ENCODE measurements at places on chromosomes 7 and 10.

GRCh38 chr7:12233175-12233574, 22.1 kb downstream of the TMEM106B start:
- H3K27me3 ChIP-seq = no peaks in the 10 kb centered on the region
- H3K36me3 ChIP-seq = peaks cover 13% of the 10 kb centered on the region
- peaks cover 8% of the 10 kb centered on the region for H3K4me1 ChIP-seq
- H3K27ac ChIP-seq = no peak overlapping the region
- DNase-seq = no peak

DNA sequence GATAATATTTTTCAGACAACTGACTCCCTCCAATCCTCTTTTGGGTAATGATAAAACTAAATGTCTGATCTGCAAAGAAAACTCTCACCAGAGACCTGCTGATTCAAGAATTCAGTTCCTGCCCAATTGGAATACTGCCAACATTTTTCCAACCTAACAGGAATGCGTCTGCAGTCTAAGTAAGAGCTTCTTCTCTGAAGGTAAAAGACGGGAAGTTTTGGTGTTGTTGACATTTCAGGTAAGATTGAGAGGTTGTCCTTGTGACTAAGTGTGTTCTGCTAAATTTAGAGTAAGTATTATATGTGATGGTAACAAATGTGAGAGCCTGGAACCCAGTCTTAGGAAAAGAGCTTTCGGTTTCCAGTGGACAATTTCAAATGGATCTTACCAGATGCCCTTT, 17.6 kb downstream of the IFIT5 start:
- DNase-seq = no peak
- no peak overlapping the region for H3K4me3 ChIP-seq
- no peak overlapping the region for H3K27ac ChIP-seq
- no peaks in the 10 kb centered on the region for H3K4me1 ChIP-seq
- no peaks in the 10 kb centered on the region for H3K36me3 ChIP-seq

DNA sequence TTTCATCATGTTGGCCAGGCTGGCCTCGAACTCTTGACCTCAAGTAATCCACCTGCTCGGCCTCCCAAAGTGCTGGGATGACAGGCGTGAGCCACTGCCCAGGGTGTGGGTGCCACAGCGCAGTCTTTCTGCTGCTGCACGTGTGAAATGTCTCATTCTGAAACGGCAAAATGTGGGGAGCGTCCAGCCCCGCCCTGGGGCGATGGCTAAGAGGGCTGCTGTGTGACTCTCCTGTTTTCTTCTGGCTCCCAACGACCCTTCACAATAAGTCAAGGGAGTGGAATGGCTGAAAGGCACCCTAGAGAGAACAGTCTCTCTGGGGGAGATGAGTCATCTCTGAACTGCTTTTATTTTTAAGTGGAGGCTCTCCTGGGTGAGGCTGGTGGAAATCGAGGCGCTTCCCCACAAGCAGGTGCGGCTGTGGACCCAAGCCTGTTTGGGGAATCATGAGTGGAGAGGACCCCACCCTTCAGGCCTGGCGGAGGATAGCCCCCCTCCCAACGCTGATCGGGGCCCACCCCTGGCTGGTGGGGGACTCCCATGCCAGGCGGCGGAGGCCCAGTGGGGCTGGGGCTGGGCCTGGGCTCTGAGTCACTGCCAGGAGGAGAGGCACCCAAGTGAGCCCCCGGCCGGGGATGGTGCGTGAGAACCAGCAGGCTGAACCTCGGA, 18.0 kb downstream of the ADAP1 start:
- no peak for DNase-seq
- peaks cover 36% of the 10 kb centered on the region for H3K36me3 ChIP-seq
- no peak overlapping the region for H3K4me3 ChIP-seq
- no peak overlapping the region for H3K27ac ChIP-seq
- no peaks in the 10 kb centered on the region for H3K27me3 ChIP-seq
- no peaks in the 10 kb centered on the region for H3K4me1 ChIP-seq

DNA sequence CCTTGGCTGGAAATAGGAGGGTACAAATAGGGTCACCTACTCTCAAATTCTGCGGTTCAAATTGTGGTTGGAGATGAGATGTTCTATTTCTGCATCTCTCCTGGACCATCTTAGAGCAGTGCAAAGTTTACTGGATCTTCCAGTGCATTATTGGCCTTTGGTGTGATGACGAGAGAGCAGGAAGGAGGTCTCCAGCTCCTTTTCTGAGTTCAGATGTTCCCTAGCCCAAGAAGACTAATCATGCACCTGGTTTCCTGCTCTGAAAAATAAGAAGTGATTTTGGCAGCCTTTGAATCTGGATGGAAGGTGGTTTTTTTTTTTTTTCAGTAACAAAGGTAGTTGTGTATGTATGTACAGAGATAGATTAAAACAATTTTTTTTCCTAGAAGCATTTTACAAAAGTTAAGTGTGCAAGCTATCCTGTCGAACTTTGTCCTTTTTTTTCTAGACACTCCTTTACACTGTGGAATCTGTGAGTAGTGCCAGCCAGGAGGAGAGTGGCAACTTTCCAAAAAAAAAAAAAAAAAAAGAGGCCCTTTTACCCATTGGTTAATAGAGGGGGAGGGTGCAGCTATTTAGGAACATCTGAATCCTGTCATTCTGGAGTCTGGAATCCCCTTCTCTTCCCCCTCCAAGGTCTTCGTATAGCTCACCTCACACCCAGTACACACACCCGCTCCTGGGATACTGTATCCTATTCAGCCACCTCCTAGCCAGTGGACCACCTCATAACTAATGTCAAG, 26.3 kb downstream of the PAPSS2 start:
- no peak overlapping the region for H3K27ac ChIP-seq
- no peaks in the 10 kb centered on the region for H3K4me1 ChIP-seq
- no peak overlapping the region for H3K4me3 ChIP-seq
- H3K36me3 ChIP-seq = no peaks in the 10 kb centered on the region
- no peak for DNase-seq
- no peaks in the 10 kb centered on the region for H3K27me3 ChIP-seq

Data from large intestine (tissue), 12 donors.